ENCODE measurements at places on chromosomes 7 and 10. TPM values are rescaled to one million over a fixed set of nuclear protein-coding genes. Genes with fewer than 3 reads are reported as not detected.

DNA sequence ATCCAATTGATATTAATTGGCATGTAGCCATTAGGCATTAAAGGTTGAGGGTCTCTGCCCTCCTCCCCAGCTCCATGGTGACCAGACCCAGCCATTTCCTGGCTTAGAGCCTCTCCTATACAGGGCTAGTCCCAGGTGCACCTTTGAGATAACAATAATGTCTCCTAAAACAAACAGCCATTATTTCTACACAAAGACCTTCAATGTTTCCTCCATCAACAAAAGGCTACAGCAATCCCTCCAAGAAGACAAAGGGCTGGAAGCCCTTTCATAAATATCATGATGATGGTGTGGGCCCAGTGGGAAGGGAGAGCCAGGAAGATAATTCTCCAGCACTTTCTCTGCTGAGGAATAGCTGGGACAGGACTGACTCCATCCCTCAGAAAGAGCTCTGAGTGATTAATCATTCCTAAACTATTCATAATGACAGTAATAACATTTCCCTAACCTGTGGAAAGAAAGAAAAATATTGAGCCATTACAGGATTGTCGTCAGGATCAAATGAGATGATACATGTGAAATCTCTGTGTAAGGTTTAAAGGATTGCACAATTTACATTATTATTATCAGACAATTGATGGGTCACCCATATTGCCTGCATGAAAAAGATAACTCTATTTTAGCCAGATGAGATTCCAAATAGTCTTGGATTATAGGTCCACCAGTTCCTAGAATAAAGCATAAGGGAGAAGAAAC, 10.2 kb downstream of the PKD2L1 start:
- no peak for DNase-seq

DNA sequence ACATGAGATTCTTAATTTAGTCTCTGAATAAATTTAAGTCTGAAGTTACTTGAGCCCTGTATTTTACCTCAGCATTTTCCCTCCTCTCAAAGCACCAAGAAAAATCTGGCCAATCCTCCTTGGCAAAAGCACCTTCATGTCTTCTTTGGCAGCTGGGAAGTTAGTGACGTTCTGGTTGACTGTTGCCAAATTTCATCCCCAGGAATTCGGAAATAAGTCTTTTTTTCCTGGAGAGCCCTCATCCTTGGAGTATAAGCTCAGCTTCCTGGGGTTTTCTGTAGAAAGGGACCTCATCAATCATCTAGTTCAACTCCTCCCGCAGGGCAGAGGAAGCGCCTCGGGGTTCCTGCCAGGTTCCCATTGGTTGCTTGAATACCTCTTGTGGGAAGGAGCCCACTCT, 377.6 kb downstream of the PHTF2 start:
- DNase-seq, result no peak

GRCh38 chr10:67603701-67604100, 92.3 kb downstream of the CTNNA3 start:
- no peak for DNase-seq

DNA sequence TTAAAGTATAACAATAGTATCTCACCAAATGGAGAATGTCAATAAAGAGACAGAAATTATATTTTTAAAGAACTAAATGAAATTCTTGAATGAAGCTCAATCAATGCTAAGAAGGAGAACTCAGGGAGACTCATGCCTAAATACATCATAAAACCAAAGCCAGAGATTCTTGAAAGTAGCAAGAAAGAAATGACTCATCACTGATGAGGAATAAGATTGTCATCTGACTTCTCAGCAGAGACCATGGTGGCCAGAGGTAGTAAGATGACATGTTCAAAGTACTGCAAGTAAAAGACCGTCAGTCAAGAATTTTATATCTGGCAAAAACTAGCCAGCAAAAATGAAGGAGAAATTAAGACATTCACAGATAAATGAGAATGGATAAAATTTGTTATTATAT, 399.0 kb downstream of the GRID1 start:
- DNase-seq, result no peak

DNA sequence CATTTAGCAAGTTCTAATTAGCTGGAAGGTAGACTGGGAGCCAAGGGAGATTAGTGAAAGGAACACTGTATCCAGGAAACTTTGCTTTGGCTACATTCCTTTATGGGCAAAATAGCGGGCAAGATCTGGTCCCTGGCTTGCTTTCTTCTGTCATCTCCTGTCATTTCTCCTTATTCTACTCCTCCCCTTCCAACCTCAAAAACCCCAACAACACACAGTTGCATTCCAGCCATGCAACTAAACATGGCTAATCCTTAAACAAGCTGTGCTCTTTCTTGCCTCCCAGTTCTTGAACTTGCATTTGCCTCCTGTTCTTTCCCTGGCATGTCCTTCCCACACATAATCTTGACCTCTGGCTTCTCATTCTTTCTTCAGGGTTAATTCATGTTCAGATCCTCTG, 59.5 kb upstream of the CDCA7L start:
- no peak for DNase-seq

The DOCK1 gene
- 0.18 TPM for total RNA-seq

The ENTPD1 gene
- total RNA-seq, result 7.1 TPM

The FAM13C gene
- total RNA-seq, result not detected

The MAGI2 gene
- total RNA-seq, result 0.26 TPM

The CCL24 gene
- total RNA-seq, result not detected

All from CD8-positive, alpha-beta memory T cell (primary cell).